Mesothelial cell of epicardium (in vitro differentiated cells): ENCODE measurements at places on chromosomes 6 and 20.

GRCh38 chr6:131068165-131068564, 5.1 kb upstream of the EPB41L2 start:
- H3K4me1 ChIP-seq, result peaks cover 11% of the 10 kb centered on the region
- peak overlapping the region; percentile 4 for H3K27ac ChIP-seq
- H3K4me3 ChIP-seq, result no peak overlapping the region
- no peaks in the 10 kb centered on the region for H3K27me3 ChIP-seq
- no peak for DNase-seq
- no peaks in the 10 kb centered on the region for H3K36me3 ChIP-seq

DNA sequence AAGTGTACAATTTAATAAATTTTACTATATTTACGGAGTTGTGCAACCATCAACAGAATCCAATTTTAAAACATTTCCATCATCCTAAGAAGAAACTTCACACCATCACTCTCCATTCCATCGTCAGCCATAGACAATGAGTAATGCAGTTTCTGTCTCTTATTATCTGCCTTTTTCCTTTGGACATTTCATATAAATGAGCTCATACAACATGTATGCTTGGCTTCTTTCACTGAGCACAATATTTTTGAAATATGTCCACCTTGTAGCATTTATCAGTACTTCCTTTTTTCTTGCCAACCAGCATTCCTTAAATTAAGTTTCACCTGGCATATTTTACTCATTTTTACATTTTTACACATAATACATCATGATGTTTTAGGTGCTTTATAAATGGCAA, 22.7 kb upstream of the HIVEP1 start:
- H3K27me3 ChIP-seq, result no peaks in the 10 kb centered on the region
- no peaks in the 10 kb centered on the region for H3K36me3 ChIP-seq
- H3K4me1 ChIP-seq, result peaks cover 5% of the 10 kb centered on the region
- DNase-seq, result no peak

- H3K36me3 ChIP-seq, result peaks cover 8% of the 10 kb centered on the region
- H3K4me1 ChIP-seq, result peaks cover 41% of the 10 kb centered on the region
- H3K27ac ChIP-seq, result peak overlapping the region; percentile 5
- H3K4me3 ChIP-seq, result no peak overlapping the region
- H3K27me3 ChIP-seq, result no peaks in the 10 kb centered on the region
- no peak for DNase-seq
These were observed 102.4 kb downstream of the JAG1 start for GRCh38 chr20:10571313-10571815.

- H3K4me1 ChIP-seq, result no peaks in the 10 kb centered on the region
- no peaks in the 10 kb centered on the region for H3K36me3 ChIP-seq
- no peaks in the 10 kb centered on the region for H3K27me3 ChIP-seq
- no peak overlapping the region for H3K27ac ChIP-seq
These were observed 218.8 kb downstream of the ESR1 start for GRCh38 chr6:152026291-152026690.

DNA sequence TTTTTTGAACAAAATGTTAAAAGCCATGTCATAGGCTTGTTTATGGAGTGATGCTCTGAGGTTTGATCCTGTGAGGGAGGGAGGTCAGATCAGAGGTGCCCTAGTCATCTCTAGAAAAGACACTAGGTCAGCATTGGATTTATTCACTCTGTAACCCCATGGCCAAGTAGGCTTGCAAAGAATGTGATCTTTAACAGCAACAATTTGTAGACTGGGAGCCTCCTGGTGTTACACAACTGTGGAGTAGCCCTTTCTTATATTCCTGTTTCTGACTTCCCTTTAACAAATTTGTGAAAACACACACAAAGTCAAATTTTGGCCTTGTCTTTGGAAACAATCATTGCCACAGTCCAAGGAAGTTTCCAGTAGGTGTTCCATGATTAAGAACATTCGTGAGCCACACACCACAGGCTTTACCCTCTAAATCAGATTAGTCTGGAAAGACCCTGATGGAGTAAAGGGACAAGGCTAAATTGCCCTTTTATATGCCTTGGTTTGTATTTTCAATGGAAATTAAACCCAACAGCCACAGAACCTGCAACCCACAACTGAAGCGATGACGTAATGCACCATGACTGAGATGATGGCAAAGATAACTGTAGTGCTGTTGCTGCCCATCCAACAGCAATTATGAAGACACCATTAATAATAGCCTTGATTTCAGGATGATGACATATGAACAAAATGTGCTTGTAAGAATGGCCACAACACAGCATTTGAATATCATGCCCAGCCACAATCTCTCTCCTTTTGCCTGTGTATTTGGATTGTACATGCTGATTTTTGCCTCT, 22.1 kb downstream of the SCP2D1 start:
- H3K4me3 ChIP-seq, result no peak overlapping the region
- H3K4me1 ChIP-seq, result peaks cover 18% of the 10 kb centered on the region
- peaks cover 2% of the 10 kb centered on the region for H3K27me3 ChIP-seq
- no peaks in the 10 kb centered on the region for H3K36me3 ChIP-seq

DNA sequence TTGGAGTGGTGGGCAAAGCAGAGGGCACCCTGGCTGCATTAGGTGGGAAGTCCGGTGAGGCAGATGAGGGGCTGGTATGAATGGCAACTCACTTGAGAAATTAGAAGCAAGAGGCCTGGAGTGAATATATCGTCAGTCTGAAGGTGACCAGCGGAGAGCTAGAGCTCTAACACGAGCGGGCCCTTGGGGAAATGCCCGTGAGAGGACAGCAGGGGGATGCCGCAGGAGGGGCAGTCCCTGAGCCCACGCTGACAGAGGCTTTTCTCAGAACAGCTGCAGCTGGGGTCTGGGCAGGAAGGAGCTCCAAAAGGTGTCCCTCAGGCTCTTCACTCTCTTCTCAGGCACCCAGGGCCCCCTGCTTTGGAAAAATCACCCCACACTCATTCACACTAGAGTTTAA, 32.0 kb upstream of the CD93 start:
- H3K4me1 ChIP-seq, result peaks cover 6% of the 10 kb centered on the region
- no peaks in the 10 kb centered on the region for H3K36me3 ChIP-seq
- no peak for DNase-seq
- no peak overlapping the region for H3K27ac ChIP-seq

DNA sequence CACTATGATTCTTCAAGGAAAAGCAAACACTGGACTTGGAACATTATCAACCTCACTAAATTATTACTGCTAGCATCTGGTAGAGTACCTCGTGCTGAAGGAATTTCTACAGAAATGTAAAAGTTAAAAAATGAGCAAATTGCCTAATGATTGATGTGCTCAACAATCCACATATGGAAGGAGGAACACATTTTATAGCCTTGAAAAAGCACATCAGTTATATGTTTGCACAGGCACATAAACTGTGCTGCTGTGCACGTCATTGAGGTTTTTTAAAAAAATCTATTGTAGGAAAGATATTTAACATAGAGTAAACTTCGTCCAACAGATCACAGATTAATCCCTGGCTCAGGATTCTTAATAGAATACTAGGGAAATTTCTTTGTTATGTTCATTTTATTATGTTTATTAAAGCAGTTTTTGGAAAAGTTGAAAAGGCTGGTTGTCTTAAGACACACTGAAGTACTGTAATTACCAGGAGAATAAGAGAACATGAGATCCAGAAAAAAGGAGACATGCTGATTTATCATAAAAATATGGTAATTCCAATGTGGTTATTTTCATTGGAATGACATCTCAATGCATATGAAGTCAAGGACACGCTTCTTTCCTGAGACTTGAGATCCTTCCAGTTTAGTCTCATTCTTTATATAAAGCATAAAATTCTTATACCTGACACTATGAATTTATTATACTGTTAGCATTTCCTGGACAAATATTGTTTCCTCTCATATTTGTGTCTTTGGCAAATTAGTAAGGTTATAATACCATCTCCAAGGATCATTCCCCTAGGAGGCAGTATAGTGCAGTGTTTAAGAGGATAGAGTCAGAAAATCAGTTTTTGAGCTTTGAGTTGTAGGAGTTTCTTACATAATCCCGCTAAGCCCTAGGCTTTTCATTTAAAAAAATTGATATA, 511.1 kb downstream of the TENT5A start:
- peaks cover 14% of the 10 kb centered on the region for H3K4me1 ChIP-seq
- H3K4me3 ChIP-seq, result no peak overlapping the region
- DNase-seq, result no peak

- no peak for DNase-seq
- H3K36me3 ChIP-seq, result peaks cover 8% of the 10 kb centered on the region
- no peak overlapping the region for H3K4me3 ChIP-seq
- no peaks in the 10 kb centered on the region for H3K27me3 ChIP-seq
- H3K4me1 ChIP-seq, result peaks cover 17% of the 10 kb centered on the region
- H3K27ac ChIP-seq, result no peak overlapping the region
These were observed 211.2 kb downstream of the LAMA2 start for GRCh38 chr6:129094147-129094546.

DNA sequence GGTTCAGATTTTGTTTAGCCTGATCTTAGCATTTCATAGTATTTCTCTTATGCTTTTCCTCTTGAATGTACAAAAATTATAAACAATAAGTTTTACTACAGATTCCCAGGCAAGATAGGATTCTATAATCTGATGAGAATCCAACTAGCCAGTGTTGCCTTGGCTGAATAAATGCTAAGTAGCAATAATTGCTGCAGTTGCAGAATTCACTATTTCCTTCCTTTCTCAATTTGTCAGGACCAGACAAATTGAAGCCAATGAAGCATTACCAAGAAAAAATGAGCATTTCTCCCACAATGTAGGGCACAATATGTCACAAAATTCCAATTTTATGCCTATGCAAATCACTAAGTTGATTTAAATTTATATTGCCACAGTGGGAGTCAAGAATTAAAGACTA, 260.2 kb downstream of the KIF16B start:
- H3K27me3 ChIP-seq, result no peaks in the 10 kb centered on the region
- H3K4me1 ChIP-seq, result no peaks in the 10 kb centered on the region
- H3K4me3 ChIP-seq, result no peak overlapping the region
- peaks cover 22% of the 10 kb centered on the region for H3K36me3 ChIP-seq
- no peak for DNase-seq

- DNase-seq, result no peak
- no peaks in the 10 kb centered on the region for H3K36me3 ChIP-seq
- H3K27me3 ChIP-seq, result no peaks in the 10 kb centered on the region
These were observed 243.1 kb downstream of the PKHD1 start for GRCh38 chr6:51844336-51844735.

GRCh38 chr20:63058696-63059335, 52.1 kb upstream of the BHLHE23 start:
- no peaks in the 10 kb centered on the region for H3K36me3 ChIP-seq
- DNase-seq, result no peak
- H3K4me1 ChIP-seq, result no peaks in the 10 kb centered on the region
- no peak overlapping the region for H3K27ac ChIP-seq

- no peak overlapping the region for H3K4me3 ChIP-seq
- peaks cover 9% of the 10 kb centered on the region for H3K36me3 ChIP-seq
- H3K27ac ChIP-seq, result no peak overlapping the region
- H3K4me1 ChIP-seq, result no peaks in the 10 kb centered on the region
These were observed 233.7 kb downstream of the IBTK start for GRCh38 chr6:82013561-82014530.

GRCh38 chr20:35077341-35077740, 15.3 kb downstream of the TRPC4AP start:
- peaks cover 64% of the 10 kb centered on the region for H3K36me3 ChIP-seq
- no peaks in the 10 kb centered on the region for H3K27me3 ChIP-seq
- no peak overlapping the region for H3K27ac ChIP-seq

DNA sequence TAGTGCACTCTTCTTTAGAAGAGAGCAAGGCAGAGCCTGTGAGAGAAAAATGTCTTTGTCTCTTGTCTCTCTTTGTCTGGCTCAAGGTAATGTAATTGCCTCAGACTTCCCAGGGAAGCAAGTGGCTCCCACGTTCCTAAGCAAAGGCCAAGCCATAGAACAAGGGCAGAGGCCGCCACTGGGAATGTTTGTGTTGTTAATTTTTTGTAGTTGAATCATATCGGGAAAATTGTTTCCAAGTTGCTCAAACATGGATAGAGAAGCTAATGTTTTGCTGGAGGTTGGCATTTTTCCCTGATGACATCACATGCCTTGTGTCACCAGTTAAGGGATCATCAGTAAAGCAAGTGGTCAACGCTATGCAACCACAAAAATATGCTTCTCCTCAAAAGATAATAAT, 211.5 kb upstream of the FOXA2 start:
- peak overlapping the region; percentile 57 for H3K27ac ChIP-seq
- H3K4me1 ChIP-seq, result peaks cover 35% of the 10 kb centered on the region
- peaks cover 4% of the 10 kb centered on the region for H3K27me3 ChIP-seq
- DNase-seq, result no peak

- H3K4me3 ChIP-seq, result no peak overlapping the region
- DNase-seq, result no peak
- peaks cover 24% of the 10 kb centered on the region for H3K4me1 ChIP-seq
- H3K27ac ChIP-seq, result no peak overlapping the region
- H3K36me3 ChIP-seq, result no peaks in the 10 kb centered on the region
- no peaks in the 10 kb centered on the region for H3K27me3 ChIP-seq
These were observed 64.4 kb downstream of the TMEM170B start for GRCh38 chr6:11601776-11602605.

- no peaks in the 10 kb centered on the region for H3K4me1 ChIP-seq
- H3K4me3 ChIP-seq, result no peak overlapping the region
- no peak for DNase-seq
- H3K36me3 ChIP-seq, result no peaks in the 10 kb centered on the region
- peaks cover 16% of the 10 kb centered on the region for H3K27me3 ChIP-seq
- H3K27ac ChIP-seq, result no peak overlapping the region
These were observed 474.4 kb upstream of the RNF217 start for GRCh38 chr6:124487623-124488431.

DNA sequence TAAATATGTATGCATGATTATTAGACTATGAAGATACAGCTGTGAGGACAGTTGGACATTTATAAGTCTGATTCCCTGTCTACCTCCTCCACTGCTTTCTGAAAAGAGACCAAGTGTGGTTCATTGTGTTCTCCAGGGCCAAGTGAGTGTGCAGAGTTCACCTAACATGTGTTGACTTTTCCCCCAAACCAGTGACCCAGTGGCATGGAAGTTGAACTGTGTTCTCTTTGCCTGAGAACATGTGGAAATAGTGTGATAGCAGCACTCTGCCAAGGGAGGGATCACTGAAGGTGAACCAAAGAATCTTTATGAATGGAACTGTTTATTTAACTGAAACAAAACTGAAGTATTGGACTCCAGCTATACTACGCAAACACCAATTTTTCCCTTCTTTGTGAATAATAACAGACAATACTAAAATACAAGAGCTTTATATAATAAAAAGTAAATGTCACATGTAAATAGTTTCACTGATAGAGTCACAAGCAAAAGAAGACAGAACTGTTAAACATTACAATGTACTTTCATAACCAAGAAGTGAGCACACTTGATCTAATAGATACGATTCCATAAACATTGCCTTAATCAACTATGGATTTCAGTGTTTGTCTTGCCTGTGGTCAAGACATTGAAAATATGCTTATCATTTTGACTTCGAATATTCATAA, 200.3 kb upstream of the FUT9 start:
- H3K4me3 ChIP-seq, result no peak overlapping the region
- no peaks in the 10 kb centered on the region for H3K4me1 ChIP-seq
- DNase-seq, result no peak
- no peak overlapping the region for H3K27ac ChIP-seq
- no peaks in the 10 kb centered on the region for H3K36me3 ChIP-seq

GRCh38 chr6:4581468-4582385, 194.5 kb upstream of the CDYL start:
- H3K4me3 ChIP-seq, result no peak overlapping the region
- no peak overlapping the region for H3K27ac ChIP-seq
- no peaks in the 10 kb centered on the region for H3K27me3 ChIP-seq
- no peak for DNase-seq
- H3K4me1 ChIP-seq, result peaks cover 22% of the 10 kb centered on the region

GRCh38 chr6:61586934-61587537, 699.0 kb downstream of the KHDRBS2 start:
- H3K4me1 ChIP-seq, result no peaks in the 10 kb centered on the region
- H3K4me3 ChIP-seq, result no peak overlapping the region
- no peak for DNase-seq
- H3K27ac ChIP-seq, result no peak overlapping the region
- no peaks in the 10 kb centered on the region for H3K36me3 ChIP-seq

GRCh38 chr6:28807682-28808280, 116.0 kb downstream of the TRIM27 start:
- H3K4me3 ChIP-seq, result peak overlapping the region; percentile 23
- H3K27ac ChIP-seq, result no peak overlapping the region
- DNase-seq, result no peak
- H3K4me1 ChIP-seq, result peaks cover 6% of the 10 kb centered on the region
- peaks cover 2% of the 10 kb centered on the region for H3K36me3 ChIP-seq
